ENCODE measurements at places on chromosomes 2 and 18.

DNA sequence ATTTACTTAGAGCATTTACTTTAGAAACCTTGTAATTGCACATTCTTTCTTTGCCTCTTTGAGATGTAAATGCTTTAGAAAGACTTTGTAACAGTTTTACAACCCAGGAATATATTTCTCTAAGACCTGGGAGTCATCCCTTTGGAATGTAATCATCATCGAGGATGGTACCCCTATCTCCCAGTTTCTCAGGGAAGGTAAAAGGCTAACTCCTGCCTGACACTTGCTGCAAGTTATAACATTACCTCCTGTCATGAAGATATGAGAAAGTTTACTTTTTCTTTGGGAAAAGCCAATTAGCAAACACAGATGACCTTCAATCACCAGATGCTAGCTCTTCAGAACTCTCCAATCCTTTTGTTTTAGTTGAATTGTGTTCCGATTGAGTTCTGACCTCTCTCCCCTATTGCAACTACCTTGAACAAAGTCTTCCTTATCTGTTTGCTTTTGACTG lies 420.3 kb upstream of the FSIP2 start:
- H3K27ac ChIP-seq = no peak overlapping the region
- H3K4me3 ChIP-seq = no peak overlapping the region
- DNase-seq = no peak

- H3K36me3 ChIP-seq = no peaks in the 10 kb centered on the region
- no peak overlapping the region for H3K4me3 ChIP-seq
- H3K27me3 ChIP-seq = peaks cover 8% of the 10 kb centered on the region
- no peak overlapping the region for H3K27ac ChIP-seq
- H3K4me1 ChIP-seq = no peaks in the 10 kb centered on the region
- no peak for DNase-seq
Observed at GRCh38 chr2:100174026-100174431, 31.6 kb upstream of the AFF3 start.

GRCh38 chr2:157722580-157723234 lies 94.0 kb upstream of the ACVR1C start:
- H3K36me3 ChIP-seq = peaks cover 50% of the 10 kb centered on the region
- DNase-seq = no peak
- no peaks in the 10 kb centered on the region for H3K4me1 ChIP-seq
- H3K4me3 ChIP-seq = no peak overlapping the region

DNA sequence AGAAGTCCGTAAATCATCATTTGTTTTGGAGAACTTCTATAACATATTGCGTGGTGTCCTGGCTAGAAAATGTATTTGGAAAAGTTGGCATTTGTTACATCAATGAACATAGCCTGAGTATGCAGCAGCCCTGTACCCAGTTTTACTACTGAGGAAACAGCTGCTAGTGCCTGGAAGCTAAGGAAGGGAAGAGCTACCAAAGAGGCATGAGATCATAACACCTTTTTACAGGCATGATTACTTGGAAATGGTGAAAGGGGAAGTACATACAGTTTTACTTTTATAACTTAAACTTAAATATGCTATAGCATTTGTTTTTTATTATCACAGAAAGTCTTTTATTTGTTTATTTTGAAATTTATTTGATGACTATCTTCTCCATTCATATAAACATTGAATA lies 128.4 kb upstream of the MC4R start:
- no peak for DNase-seq
- no peak overlapping the region for H3K27ac ChIP-seq
- no peaks in the 10 kb centered on the region for H3K36me3 ChIP-seq
- H3K4me1 ChIP-seq = no peaks in the 10 kb centered on the region

GRCh38 chr2:67828066-67828465 lies 234.7 kb downstream of the C1D start:
- DNase-seq = no peak
- H3K4me1 ChIP-seq = no peaks in the 10 kb centered on the region
- no peaks in the 10 kb centered on the region for H3K36me3 ChIP-seq
- no peaks in the 10 kb centered on the region for H3K27me3 ChIP-seq

DNA sequence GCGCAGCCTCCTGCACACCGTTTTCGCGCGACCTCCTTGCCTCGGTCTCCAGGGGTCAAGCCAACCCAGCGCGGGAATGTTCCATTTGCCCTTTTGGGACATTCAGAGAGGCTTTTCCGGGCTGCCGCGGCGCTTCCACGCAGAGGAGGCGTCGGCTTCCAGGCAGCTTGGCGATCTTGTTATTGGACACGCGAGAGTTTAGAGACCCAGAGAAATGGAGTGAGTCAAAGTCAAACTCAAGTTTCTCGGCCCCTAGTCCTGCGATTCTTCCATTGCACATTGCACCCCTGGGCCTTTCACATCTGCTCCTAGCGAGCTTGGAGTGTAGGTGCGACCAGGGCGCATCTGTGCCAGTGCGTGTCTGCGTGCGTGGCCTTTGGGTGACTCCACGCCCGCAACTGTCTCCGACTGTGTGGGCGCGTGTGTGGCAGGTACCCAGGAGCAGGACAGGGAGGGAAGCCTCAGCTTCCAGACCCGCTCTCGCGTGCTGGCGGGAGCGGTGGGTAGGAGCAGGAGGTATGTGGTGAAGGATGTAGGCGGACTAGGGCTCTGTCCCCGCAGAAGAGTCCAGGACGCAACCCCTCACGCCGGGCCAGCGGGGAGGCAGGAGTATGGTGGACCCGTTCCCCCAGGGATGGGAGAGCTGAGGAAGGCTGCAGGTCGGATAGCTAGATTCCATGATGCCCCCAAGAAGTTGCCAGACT lies 13.5 kb downstream of the SIX3 start:
- DNase-seq = no peak
- H3K27me3 ChIP-seq = peaks cover 71% of the 10 kb centered on the region
- H3K36me3 ChIP-seq = no peaks in the 10 kb centered on the region
- no peak overlapping the region for H3K4me3 ChIP-seq
- no peak overlapping the region for H3K27ac ChIP-seq
- H3K4me1 ChIP-seq = no peaks in the 10 kb centered on the region

DNA sequence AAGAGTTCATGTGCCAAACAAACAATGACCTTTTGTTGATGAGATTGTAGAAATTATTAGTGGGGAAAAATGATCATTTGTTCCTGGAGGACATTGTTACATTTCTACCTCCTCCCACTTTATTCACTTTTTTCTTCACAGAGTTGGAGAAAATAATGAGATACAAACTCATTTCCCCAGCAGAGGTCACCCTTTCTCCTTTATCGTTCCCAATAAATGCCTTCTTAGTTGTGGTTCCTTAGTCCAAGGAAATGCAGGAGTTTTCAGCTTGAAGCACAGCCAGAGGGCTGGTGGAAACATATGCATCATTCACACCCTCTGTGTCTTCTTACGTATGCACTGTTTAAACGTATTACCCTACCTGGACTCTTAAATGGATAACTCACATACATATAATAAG lies 108.8 kb downstream of the SLC4A3 start:
- H3K4me1 ChIP-seq = no peaks in the 10 kb centered on the region
- H3K27me3 ChIP-seq = peaks cover 5% of the 10 kb centered on the region
- no peaks in the 10 kb centered on the region for H3K36me3 ChIP-seq
- no peak for DNase-seq

DNA sequence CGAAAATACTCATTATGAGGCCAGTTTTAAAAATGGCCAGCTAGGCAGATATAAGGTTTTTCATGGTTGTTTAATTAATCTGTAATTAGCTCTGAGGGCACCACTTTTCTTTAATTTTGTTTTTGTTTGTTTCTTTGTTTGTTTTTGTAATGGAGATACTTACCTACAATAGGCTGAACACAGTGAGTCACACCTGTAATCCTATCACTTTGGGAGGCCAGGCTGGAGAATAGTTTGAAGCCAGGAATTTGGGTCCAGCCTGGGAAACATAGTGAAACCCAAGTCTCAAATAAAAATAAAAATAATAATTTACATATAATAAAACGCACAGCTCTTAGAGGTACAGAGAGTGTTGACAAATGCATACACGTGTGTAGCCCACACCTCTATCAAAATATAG lies 56.8 kb upstream of the MSH2 start:
- no peak for DNase-seq
- no peaks in the 10 kb centered on the region for H3K4me1 ChIP-seq
- H3K27me3 ChIP-seq = peaks cover 31% of the 10 kb centered on the region
- H3K36me3 ChIP-seq = no peaks in the 10 kb centered on the region
- no peak overlapping the region for H3K27ac ChIP-seq
- no peak overlapping the region for H3K4me3 ChIP-seq

GRCh38 chr2:182522972-182523473 lies 96.2 kb upstream of the PDE1A start:
- no peaks in the 10 kb centered on the region for H3K4me1 ChIP-seq
- no peak overlapping the region for H3K4me3 ChIP-seq
- no peak overlapping the region for H3K27ac ChIP-seq
- no peak for DNase-seq
- no peaks in the 10 kb centered on the region for H3K27me3 ChIP-seq

DNA sequence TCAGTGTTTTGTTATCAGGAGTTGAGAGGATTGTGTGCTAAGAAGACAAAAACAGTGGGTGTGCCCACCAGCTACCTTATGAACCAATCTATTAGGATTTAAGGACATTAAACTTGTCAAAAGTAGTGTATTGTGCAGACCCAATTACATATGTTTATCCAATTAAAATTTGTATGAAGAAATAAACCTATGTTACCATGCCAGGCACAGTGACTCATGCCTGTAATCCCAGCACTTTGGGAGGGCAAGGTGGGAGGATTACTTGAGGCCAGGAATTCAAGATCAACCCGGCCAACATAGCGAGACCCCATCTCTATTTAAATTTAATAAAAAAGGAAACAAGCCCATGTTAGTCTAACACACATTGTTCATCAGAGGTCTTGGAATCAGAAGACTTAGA lies 162.2 kb downstream of the IRS1 start:
- peaks cover 5% of the 10 kb centered on the region for H3K36me3 ChIP-seq
- H3K4me3 ChIP-seq = no peak overlapping the region

- no peaks in the 10 kb centered on the region for H3K36me3 ChIP-seq
- DNase-seq = no peak
- no peaks in the 10 kb centered on the region for H3K27me3 ChIP-seq
- no peak overlapping the region for H3K4me3 ChIP-seq
- no peak overlapping the region for H3K27ac ChIP-seq
- no peaks in the 10 kb centered on the region for H3K4me1 ChIP-seq
Observed at GRCh38 chr2:48771241-48772014, 15.9 kb upstream of the LHCGR start.

- no peak overlapping the region for H3K4me3 ChIP-seq
- DNase-seq = no peak
- H3K27ac ChIP-seq = no peak overlapping the region
- no peaks in the 10 kb centered on the region for H3K4me1 ChIP-seq
Observed at GRCh38 chr2:241777686-241778627, 1.3 kb downstream of the GAL3ST2 start.

- no peaks in the 10 kb centered on the region for H3K4me1 ChIP-seq
- H3K4me3 ChIP-seq = no peak overlapping the region
- H3K27me3 ChIP-seq = peaks cover 2% of the 10 kb centered on the region
- H3K36me3 ChIP-seq = no peaks in the 10 kb centered on the region
Observed at GRCh38 chr2:11659851-11660250, 10.1 kb downstream of the NTSR2 start.

GRCh38 chr2:46945671-46946070 lies 30.1 kb upstream of the MCFD2 start:
- no peak for DNase-seq
- H3K27ac ChIP-seq = peak overlapping the region; percentile 99
- peaks cover 60% of the 10 kb centered on the region for H3K4me1 ChIP-seq
- peak overlapping the region; percentile 99 for H3K4me3 ChIP-seq
- no peaks in the 10 kb centered on the region for H3K27me3 ChIP-seq

- H3K27me3 ChIP-seq = no peaks in the 10 kb centered on the region
- no peak overlapping the region for H3K4me3 ChIP-seq
- no peaks in the 10 kb centered on the region for H3K4me1 ChIP-seq
- H3K36me3 ChIP-seq = peaks cover 2% of the 10 kb centered on the region
- H3K27ac ChIP-seq = no peak overlapping the region
Observed at GRCh38 chr2:3324404-3325281, 53.0 kb downstream of the EIPR1 start.

DNA sequence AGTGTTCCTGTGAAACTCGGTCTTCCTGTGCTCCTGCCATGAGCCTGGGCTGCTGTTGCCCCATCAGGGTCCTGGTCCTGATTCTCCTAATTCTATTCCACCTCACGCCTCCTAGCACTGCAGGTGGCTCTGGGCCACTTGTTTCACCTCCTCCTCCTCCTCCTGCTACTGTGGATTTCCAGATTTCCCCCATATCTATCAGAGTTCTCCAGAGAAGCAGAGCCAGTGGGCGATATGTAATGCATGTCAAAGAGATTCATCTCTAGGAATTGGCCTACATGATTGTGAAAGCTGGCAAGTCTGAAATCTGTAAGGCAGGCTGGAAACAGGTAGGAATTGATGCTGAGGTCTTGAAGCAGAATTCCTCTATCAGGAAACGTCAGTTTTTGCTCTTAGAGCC lies 45.3 kb downstream of the CHRNA1 start:
- H3K4me1 ChIP-seq = peaks cover 38% of the 10 kb centered on the region
- no peak overlapping the region for H3K4me3 ChIP-seq
- peaks cover 21% of the 10 kb centered on the region for H3K27me3 ChIP-seq

DNA sequence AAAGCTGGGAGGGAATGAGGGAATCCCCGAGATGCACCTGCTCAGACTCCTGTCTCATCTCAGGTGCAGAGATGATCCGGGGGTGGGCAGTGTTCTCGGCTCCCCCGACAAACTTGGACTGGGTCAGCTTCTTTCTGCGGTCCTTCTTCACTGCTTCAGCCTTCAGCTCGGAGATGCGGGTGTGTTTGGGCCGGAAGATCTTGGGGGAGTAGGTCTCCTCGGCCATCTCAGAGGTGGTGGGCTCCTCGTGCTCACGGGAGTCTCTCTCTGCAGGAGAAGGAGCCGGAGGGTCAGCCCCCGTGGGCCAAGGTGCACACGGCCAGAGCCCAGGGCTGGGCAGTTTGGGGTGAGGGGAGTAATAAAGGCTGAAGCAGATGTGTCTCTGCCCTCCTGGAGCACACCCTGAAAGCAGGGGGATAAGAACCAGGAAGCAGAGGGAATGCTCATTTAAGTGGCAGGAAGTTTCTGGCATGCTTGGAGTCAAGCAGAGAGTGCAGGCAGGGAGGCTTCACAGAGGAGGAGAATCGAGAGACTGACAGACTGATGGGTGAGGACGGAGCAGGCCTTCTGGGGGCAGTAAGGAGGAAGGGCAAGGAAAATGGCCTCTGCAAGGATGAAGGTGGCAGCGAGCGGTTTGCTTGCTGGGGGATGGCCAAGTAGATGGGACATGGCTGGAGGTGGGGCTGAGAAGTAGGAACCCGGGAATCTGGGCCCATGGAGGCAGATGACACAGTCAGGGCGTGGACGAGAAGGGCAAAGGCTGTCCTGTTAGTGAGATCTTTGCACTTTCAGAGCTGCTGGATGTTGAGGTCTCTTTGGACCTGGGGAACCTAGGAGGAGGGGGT lies 16.3 kb downstream of the IGFBP5 start:
- peaks cover 10% of the 10 kb centered on the region for H3K4me1 ChIP-seq
- no peak overlapping the region for H3K27ac ChIP-seq
- no peaks in the 10 kb centered on the region for H3K36me3 ChIP-seq
- H3K4me3 ChIP-seq = no peak overlapping the region

- no peak overlapping the region for H3K27ac ChIP-seq
- H3K27me3 ChIP-seq = peaks cover 7% of the 10 kb centered on the region
- H3K36me3 ChIP-seq = peaks cover 4% of the 10 kb centered on the region
- H3K4me1 ChIP-seq = peaks cover 31% of the 10 kb centered on the region
- DNase-seq = no peak
Observed at GRCh38 chr2:28661589-28662001, 90.0 kb upstream of the PPP1CB start.

GRCh38 chr18:72086421-72086820 lies 457.7 kb downstream of the CBLN2 start:
- DNase-seq = no peak
- no peak overlapping the region for H3K27ac ChIP-seq
- H3K4me1 ChIP-seq = no peaks in the 10 kb centered on the region
- H3K27me3 ChIP-seq = no peaks in the 10 kb centered on the region
- H3K4me3 ChIP-seq = no peak overlapping the region
- no peaks in the 10 kb centered on the region for H3K36me3 ChIP-seq

All from activated T-helper 1 cell treated with anti-CD3 and anti-CD28 coated beads, Interleukin-12 subunit alpha, Interleukin-12 subunit beta, Interleukin-2, Interleukin-4 antibody, amounts not matched to agents 30 ng/mL and 10 ng/mL and 1 ng/mL, durations not matched to agents 14 hours and 24 hours and 36 hours (primary cell).